GM10248 (cell line): ENCODE measurements at places on chromosomes 1 and 21.

DNA sequence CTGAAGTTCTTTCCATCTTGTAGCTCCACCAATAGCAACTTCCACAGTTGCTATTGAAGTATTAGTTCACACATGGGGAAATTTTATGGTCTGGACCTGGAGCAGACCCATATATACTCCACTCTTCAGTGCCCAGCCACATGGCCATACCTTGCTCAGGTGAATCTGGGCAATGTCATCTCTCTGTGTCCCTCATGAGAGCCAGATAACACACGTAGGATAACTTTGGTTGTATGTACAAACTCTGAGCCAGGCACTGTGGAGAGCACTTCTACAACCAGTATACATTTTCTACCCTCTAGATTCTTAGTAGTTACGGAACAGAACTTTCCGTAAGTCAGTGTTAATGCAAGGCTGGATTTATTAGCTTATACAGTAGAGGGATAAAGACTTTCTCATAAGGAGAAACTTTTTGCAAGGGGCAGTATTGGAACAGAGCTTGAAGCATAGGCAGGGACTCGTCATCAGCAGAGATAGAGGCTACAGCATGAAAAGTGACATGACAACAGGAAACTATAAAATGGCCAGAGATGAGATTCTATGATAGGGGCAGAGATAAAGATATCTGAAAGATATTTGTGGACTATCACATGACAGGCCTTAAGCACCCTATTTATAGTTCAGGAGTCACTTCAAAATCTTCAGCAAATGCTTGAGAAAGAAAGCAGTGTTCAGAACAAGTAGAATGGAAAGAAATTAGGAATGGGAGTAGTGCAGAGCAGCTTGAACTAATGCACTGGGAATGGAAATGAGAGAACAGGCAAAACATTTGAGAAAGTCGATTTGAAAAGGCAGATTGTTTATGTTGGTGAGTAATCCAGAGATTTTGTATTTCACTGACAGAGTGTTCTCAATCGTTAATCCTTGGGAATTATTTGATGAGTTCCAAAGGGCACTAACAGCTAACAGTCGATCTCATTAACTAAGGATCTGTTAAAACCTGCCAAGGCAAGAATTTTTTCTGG lies 481.8 kb downstream of the USP25 start:
- no peak for DNase-seq

GRCh38 chr1:59577774-59578173 lies 237.0 kb upstream of the HOOK1 start:
- no peak for DNase-seq

DNA sequence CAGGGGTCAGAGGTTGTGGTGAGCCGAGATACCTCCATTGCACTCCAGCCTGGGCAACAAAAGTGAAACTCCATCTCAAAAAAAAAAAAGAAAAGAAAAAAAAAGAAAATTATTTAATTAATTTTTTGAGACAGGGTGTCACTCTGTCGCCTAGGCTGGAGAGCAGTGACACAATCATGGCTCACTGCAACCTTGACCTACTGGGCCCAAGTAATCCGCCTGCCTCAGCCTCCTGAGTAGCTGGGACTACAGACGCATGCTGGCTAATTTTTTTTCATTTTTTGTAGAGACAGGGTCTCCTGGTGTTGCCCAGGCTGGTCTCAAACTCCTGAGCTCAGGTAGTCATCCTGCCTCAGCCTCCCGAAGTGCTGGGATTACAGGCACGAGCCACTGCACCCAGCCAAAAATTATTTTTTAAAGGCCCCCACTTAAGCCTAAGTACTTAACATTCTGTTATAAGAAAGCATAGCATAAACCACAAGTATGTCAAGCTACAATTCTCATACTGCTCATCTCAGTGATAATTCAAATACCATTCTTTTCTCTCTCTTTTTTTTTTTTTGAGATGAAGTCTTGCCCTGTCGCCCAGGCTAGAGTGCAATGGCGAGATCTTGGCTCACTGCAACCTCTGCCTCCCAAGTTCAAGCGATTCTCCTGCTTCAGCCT lies 19.9 kb downstream of the NUCKS1 start:
- no peak for DNase-seq

GRCh38 chr1:207983044-207983635 lies 72.2 kb upstream of the CD34 start:
- no peak for DNase-seq

DNA sequence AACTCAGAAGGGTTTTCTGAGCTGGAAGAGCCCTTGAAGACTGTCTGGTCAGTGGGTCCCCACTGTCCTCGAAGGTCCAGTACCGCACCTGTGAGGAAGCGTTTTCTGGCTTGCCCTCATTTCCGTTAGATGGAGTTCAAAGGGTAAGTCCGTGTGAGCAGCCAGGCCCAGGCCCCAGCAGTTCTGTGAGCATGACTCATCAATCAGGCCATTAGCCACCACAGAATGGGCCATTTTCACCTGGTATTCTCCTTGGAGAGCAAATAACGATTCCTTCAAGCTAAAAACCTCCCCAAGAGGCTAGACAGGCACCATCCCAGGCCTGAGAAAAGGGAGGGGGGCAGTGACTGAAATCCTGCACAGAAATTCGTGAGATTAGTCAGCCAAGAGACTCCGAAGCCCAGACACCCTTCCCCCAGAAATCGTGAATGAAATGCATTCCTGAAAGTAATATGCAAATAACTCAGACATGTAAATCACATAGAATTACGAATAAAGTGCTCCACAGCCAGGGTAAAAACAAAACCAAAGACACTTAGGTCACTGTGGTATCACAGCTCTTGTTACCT lies 66.0 kb downstream of the BCAR3 start:
- DNase-seq, result peak; percentile 70

GRCh38 chr1:225565847-225566246 lies 87.1 kb downstream of the ENAH start:
- no peak for DNase-seq

GRCh38 chr1:245751726-245752470 lies 597.1 kb downstream of the KIF26B start:
- no peak for DNase-seq

DNA sequence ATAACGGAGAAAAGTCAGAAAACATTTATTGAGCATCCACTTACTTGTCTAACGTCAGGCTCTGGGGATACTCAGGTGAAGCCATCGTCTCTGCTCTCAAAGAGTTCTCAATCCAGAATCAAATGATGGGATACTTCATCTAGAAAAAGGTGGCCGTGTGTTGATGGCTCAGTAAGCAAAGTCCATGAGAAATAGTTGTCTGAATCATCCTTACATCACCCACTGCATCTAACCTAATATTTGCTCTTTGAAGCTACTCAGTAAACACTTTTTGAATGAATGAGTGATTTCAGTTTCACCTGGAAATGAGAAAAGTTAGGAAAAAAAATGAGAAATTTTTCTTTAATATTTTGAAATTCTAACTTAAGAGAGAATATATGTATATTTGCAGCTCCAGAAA lies 155.3 kb upstream of the PKN2 start:
- no peak for DNase-seq

DNA sequence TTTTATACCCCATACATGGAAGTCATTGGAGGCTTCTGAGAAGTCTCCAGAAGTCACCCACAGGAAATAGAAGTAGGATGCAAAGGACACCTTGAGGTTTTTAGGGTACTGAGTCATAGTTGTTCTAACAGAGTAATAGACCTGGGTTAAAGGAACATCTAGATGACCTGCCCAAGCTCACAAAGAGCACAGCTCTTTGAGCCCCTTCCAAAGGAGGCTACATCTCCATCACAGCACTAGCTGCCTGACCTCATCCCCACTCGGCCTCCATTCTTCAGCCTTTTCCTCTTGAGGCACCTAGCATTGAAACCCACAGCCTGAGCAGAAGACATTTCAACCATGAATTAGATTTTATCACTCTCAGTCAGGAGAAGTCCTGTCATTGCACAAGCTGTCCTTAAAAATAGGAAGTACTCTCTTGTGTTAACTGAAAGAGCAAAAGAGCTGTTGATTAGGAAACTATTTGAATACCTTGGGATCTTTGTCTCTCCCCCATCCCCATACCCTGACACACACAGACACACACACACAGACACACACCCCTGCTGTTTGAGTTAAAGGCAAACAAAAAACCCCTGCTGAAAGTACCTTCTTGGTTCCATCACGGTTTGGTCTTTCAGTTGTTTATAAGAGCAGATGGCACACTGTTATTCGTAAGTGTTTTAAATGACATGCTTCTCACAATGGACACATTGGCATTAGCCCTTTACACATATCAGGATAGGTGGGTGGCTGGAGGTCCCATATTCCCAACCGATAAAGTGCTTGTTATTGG lies 22.2 kb downstream of the MKNK1 start:
- DNase-seq, result no peak

DNA sequence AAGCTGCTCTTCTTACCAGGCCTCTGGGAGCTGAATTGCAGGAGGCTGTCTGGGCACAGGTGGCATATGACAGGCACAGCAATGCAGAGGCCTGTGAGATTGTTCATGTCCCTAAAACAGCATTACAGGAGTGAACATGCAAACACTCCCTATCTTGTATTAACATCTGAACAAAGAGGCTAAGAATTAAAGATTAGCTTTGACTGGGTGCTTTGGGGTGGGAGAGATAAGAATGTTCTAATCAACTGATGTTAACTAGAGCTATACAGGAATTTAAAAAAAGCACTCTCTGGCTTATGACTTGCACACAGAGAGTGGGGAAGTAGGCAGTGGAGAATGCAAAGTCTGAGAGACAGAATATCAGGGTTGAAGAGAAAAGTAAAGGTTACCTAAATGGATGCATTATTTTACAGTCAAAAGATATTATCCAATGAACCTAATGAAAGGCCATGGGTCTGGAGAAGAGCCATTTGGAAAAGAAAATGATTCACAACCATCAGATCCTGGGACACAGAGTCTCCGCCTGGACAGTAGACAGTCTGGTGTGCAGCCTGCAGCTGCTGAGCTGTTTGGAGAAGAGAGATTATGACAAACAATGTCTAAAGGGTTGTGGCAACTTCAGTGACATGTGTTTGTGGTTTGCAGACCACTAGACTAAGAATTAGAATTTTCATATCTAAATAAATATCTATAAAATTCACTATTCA lies 20.2 kb downstream of the DPT start:
- DNase-seq, result no peak

GRCh38 chr1:30360281-30360680 lies 363.1 kb downstream of the MATN1 start:
- DNase-seq, result no peak

DNA sequence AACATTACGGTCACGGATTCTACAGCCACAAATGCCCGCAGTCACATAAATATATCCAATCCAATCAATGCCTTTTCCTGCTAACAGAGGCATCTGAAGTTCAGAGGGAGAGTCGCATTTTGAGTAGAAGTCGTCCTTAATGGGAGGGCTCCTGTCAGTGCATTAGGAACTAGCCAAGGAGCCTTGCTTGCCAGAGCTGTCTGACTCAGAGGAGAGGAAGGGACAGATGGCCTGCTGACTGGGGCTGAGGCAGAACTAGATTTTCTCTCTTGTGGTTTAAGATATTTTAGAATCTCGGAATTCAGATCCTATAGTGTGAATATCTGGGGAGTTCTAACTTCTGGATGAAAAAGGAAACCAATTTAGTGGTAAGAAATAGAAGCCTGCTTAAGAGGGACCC lies 10.6 kb downstream of the XKR8 start:
- no peak for DNase-seq

DNA sequence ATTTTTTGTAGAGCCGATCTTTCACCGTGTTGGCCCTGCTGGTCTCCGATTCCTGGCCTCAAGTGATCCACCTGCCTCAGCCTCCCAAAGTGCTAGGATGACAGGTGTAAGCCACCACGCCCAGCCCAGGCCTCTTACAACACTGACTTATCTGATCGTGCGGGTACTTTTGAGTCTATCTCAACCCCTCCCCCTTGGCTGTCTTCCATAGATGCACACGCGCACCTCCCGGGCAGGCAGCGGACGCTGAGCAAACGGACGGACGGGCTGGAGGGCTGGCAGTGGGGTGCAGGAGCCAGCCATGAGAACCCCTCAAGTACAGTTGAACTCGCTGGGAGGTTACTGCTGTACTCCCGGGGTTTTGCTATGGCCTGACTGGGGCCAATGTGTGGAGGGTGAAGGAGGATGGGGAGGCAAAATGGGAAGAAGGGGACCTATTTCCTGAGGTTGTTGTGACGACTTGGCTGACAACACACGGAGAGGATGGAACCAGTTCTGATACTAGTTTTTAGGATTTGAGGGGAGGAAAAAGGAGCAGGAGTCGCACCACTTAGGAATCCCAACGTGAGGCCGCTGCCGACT lies 959 bp downstream of the CD58 start:
- no peak for DNase-seq

- DNase-seq, result peak; percentile 29
Observed at GRCh38 chr1:59005491-59006288, 221.8 kb upstream of the JUN start.

DNA sequence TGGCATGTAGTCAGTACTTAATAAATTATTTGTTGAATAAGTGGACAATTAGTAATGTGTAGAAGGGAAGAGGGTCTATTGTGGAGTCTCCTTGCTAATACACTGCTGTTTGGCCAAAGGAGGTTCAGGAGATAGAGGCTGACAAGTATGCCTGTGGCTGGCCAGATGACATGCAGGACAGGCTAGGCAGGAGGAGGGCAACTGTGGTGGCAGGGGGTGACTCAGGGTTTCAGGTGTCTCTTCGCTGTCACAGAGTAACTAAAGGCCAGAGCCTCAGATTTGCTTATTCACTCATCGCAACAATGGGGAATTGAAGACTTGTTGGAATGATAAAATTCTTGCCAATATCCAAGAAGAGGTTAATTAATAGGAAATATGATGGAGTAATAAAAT lies 33.1 kb downstream of the THRAP3 start:
- peak; percentile 47 for DNase-seq

GRCh38 chr1:206738370-206739366 lies 31.9 kb upstream of the IL19 start:
- no peak for DNase-seq

- no peak for DNase-seq
Observed at GRCh38 chr1:27032119-27032461, 19.4 kb upstream of the TENT5B start.

DNA sequence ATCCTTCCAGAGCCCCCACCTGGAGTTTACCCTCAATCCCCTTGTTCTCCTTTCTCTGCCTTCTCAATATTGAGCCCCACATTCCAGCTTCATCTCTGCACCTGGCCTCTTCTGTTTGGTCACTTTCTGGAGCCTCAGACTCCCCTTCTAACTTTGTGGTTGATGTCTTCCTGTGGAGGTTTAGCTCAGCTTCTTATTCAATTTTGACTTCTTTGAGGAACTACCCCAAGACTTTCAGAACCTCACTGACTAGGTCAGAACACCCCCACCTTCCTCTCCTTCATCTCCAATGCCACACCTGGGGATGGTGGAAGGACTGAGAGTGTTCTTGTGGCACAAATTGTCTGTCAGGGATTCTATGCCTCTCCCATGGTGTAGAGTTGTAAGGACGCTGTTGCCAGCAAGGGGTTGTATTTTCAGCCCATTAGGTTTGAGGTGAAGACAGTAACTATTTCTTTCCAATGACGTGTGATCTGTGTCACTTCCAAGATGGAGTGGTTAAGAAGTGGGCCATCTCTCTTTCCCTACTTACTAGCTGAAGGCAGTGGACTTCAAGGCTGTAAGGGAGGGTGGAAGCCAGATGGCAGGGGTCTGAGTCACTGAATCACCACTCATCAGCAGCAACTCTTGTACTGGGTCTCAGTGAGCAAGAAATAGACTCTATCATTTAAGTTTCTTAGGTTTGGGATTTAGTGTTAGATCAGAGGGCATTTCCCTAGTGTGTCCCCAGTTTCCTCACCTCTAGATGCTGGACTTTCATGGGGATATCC lies 80.6 kb downstream of the PAPPA2 start:
- no peak for DNase-seq
